SK-N-SH treated with all-trans-retinoic acid at 6 μM for 48 hours (cell line): ENCODE measurements at places on chromosomes 6 and 20.

DNA sequence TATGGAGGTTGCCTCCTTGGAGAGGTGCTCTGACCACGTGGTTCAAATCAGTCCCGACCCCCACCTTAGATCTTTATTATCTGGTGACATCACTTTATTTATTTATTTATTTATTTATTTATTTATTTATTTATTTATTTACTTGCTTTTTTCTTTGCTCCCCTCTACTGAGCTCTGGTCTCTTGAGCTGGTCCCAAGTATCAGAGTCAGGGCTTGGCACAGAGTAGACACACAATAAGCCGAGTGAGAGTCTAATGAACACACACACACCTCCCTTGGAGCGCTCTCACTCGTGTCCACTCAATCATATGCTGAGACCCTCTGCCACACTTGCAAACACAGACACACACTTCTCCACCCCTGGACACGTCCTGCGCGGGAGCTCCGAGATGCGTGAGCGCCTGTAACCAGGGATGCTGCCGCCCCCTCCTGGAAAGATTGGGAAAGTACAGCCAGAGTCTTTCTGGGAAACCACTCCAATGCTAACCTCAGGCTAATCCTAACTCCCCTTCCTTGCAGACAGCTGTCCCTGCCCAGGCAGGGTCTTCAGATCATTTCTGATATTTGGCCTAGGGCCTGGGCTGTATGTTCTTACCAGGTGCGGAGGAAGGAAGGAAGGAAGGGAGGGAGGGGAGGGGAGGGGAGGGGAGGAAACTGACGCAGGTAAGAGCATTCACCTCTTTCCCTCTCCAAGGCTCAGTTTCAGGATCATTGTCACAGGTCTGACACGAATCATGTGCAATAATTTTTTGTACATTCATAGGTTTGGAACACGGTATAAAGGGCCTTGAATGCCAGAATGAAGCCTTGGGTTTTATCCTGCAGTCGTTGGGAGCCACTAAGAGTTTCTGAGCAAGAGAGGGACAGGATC, 70.9 kb downstream of the STK35 start:
- peak; percentile 92 for ATAC-seq

DNA sequence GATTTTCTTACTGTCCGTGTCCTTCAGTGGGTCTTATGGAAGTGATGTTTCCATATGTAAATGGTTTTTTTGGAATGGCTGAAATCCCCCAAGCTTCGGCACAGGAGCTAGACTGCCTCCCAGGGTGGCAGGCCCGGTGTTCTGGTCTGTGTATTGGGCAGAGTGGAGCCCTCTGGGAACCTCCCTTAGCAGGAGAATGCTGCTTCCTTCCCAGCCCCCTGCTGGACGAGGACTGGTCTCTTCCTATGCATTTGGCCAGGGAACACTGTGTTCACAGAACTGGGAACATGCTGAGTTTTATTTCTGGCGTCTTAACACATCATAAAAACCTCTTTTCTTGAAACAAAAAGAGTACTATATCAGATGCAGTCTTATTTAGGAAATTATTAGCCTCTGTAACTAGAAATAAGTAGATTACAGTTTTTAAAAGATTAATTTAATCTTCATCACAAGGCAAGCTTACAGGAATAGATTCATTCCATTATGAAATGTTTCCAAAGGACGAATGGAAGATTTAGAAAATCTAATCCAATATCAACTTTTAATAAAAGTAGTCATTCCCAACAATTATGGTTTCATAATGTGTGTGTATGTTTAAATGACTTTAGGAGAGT, 56.6 kb downstream of the SYTL3 start:
- peak; percentile 88 for ATAC-seq

GRCh38 chr6:11353921-11354389, 121.5 kb upstream of the NEDD9 start:
- no peak for ATAC-seq

DNA sequence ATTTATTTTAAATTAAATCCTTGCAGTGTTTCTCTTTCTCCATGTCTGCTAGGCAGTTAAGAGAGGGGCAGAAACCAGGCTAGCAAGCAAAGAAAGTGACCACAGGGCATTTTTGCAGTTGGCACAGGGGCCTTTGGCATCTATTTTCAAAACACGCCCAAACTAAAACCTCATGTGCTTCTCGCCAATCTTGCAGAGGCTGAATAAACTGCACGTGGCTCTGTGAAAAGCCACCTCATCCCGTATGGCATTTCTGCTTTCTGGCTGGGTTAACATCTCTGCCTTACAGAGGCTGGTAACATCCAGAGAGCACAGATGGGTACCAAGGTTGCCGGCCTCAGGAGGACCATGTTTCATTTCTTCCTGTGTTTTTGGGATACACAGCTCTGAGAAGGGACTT, 54.6 kb downstream of the GJA10 start:
- ATAC-seq, result no peak

- ATAC-seq, result no peak
These were observed 90.0 kb downstream of the CENPW start for GRCh38 chr6:126429866-126430265.
